Globus pallidus (tissue), 1 donor: ENCODE measurements at places on chromosomes 11 and 22.

GRCh38 chr11:60570970-60571369, 55.8 kb downstream of the MS4A13 start:
- no peak for DNase-seq

DNA sequence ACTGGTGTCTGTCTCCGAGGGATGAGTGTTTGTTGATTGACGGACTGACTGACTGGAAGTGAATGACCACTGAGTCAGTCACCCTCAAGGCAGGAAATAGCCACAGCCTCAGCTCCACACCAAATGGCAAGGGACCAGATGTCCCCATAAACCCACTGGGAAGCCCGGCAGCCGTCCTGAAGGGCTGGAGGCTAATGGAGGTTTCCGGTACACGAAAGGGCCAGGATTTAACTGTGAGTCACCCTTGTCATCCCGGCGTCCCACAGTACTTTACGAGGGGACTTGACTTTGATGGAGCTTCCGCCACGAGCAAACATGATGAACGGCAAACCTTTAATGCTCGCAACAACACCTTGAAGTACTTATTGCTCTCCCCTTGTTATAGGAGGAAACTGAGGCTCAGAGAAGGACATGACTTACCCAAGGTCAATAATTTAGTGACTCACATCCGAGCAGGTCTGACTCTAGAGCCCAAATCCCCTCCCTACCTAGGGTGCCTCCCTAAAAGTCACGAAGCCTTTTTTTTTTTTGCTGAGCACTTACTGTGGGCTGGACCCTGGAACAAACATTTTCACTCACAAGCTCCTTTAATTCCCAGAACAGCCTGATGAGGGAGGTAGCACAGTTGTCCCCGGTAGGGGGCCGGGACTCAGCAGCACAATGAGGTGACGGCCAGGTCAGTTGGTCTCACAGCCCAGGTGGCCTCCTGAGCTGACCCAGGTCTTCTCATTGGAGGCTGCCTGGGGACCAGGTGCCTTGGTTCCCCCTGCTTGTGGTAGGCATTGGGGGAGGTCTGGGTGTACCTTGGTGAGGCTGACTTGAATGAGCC, 25.2 kb upstream of the GCAT start:
- no peak for DNase-seq

DNA sequence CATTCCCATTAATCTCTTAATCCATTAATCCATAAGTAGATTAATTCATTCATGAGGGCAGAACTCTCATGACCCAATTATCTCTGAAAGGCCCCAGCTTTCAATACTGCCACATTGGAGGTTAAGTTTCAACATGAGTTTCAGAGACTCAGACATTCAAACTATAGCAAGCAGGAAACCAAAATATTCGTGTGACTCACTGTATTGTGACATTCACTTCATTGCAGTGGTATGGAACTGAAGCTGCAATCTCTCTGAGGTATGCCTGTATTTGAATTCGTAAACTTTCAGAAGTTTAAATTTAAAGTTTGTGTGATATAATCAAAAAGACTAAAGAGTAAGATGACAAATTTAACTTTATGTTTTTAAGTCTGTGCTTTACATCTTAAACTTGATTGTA, 2.9 kb upstream of the OR52J3 start:
- no peak for DNase-seq

- DNase-seq, result no peak
Observed at GRCh38 chr22:27796829-27797519, 4.6 kb downstream of the MN1 start.

- no peak for DNase-seq
Observed at GRCh38 chr11:117743121-117743815, 53.7 kb downstream of the DSCAML1 start.

GRCh38 chr11:35868491-35868890, 75.4 kb upstream of the LDLRAD3 start:
- DNase-seq, result no peak

- no peak for DNase-seq
Observed at GRCh38 chr11:92253945-92254344, 29.3 kb downstream of the FAT3 start.

DNA sequence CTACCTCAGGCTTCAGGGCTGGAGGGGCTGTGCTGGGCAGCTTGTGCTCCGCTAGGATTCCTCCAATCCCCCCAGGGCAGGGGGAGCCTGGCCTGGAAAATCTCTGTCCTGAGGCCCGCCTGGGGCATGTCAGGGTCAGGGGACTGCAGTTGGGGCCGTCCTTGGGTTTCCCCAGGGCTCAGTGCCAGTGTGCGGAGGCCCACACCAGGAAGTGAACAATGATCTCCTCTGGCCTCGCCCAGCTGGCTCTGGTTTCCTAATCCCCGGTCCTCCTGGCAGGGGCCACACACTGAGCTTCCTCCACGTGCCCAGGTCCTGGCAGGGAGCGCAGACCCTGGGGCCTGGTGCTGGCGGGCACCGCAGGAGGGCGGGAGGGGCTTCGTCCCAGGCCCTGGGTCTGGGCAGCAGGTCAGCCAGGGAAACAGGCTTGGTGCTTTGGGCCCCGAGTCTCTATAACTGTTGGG, 1.4 kb upstream of the MUC2 start:
- peak; percentile 2 for DNase-seq

GRCh38 chr11:1131033-1131911, 26.5 kb upstream of the MUC5AC start:
- DNase-seq, result no peak

DNA sequence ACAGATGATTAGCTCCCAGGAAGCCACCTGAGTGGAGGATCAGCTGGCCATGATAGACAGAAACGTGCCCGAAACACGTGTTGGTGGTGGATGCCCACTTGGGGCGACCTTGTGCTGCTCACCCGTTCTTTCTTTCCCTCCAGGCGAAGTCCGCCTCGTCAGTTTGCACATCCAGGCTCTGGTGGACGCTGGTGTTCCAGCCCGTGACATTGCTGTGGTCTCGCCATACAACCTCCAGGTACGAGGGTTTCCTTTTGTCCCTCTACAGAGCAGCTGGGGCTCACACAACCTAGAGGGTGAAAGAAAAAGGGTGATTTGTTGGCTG, 30.6 kb downstream of the IGHMBP2 start:
- DNase-seq, result no peak

DNA sequence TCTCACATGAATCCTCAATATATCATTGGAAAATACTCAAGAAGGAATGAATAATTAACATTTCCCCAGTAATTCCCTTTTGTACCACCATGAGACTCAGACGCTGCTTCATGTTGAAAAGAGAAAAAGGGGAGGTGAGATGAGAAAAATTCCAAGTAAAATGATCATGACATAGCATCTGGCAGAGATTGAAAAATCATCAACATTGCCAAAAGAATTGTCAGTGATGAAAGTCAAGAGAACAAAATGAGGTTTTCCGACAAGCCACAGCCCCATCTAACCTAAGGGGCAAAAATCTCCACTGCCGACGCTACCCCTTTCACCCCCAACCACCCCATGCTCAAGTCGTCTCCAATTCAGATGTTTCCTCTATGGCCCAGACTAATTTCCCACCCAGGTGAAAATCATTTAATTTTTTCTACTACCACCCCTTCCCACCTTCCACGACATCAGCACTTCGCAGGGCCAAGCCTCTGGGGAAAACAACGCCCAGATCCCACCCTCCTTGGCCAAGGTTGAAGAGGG, 1.2 kb downstream of the RAB6A start:
- DNase-seq, result no peak
